ENCODE measurements at places on chromosomes 7 and 10. TPM values are rescaled to one million over a fixed set of nuclear protein-coding genes. Genes with fewer than 3 reads are reported as not detected.

SPACDR gene
- 1.1 TPM for total RNA-seq

TUBB8 gene
- total RNA-seq = 2.5 TPM

NXPH1 gene
- 0.37 TPM for total RNA-seq

FKBP6 gene
- not detected for total RNA-seq

LRRC18 gene
- not detected for total RNA-seq

CRPPA gene
- 0.30 TPM for total RNA-seq

GRCh38 chr7:20797462-20798080 lies 10.9 kb upstream of the SP8 start:
- DNase-seq = peak; percentile 30

- no peak for DNase-seq
Measured at GRCh38 chr10:11560076-11560709, 51.3 kb downstream of the USP6NL start.

DNA sequence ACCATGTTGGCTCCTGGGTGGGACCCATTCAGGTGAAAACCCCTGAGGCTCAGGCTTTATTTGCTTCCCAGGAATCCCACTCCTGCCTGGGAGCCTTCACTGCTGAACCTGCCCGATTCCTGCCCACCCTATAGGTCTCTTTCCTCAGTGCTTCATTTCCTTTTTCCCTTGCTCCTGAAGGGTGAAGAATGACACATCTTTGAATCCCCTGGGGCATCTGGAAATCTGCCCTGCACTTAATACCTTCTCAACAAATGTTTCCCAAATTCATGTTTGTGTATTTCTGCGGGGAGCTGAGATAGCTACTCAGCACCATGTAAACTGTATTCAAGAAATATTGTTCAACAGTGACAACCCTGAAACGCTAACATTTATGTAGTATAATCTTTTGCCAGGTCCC lies 10.3 kb upstream of the PCBD1 start:
- no peak for DNase-seq

- no peak for DNase-seq
Measured at GRCh38 chr10:31037749-31038148, 6.1 kb upstream of the ZNF438 start.

GRCh38 chr7:54015251-54015650 lies 526.9 kb upstream of the VSTM2A start:
- no peak for DNase-seq

GRCh38 chr7:27064159-27064558 lies 31.6 kb downstream of the HOXA1 start:
- DNase-seq = no peak

DNA sequence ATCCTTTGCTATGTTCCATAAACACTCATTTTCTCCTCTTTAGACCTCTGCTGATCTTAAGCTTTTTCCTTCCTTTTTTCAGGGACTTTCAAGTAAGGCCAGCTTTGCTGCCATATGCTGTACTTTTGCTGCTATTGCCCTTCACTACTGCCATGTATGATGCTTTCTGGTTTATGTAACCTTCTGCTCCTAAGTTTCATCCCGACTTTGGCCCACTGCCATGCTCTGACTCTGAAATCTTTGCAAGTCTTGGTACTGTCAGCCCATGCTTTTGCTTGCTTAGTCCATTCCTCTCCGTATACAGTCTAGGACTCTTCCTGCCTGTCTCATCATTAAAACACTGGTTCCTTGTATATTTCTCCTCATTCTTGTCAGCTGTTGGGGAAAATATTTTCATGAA lies 152.4 kb downstream of the RNF133 start:
- no peak for DNase-seq

DNA sequence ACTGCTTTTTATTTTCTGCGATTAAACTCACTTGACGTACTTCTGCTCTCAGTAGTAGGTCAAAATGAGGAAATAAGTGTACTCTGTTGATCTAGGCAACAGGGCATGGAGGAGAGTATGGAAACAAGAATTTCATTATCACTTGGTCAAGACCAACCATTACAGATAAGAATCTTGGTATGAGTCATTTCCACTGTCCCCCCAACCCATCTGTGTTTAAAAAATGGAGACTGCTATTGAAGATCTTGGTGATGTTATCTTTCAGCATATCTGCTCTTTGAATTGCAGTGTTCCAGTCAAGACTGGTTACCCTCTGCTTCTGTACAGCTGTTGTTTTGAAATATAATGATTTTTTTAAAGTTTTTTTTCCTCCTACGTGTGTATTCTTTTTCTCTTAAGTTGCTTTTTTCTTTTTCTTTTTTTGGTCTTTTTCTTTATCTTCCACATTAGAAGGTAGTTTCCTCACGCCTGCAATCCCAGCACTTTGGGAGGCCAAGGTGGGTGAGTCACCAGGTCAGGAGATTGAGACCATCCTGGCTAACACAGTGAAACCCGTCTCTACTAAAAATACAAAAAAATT lies 11.7 kb downstream of the STAM start:
- DNase-seq = no peak

All from H7 (cell line).